ENCODE measurements at places on chromosomes 5 and 9. TPM values are rescaled to one million over a fixed set of nuclear protein-coding genes. Genes with fewer than 3 reads are reported as not detected.
A peak's percentile ranks its signal among the peaks of the same experiment; 100 is the strongest.

Gene ACSL6
- total RNA-seq: 2.1 TPM

- no peak for DNase-seq
Observed at GRCh38 chr5:136242136-136242535, 49.2 kb upstream of the SMIM32 start.

- no peak for DNase-seq
Observed at GRCh38 chr5:179595916-179596315, 27.6 kb downstream of the HNRNPH1 start.

DNA sequence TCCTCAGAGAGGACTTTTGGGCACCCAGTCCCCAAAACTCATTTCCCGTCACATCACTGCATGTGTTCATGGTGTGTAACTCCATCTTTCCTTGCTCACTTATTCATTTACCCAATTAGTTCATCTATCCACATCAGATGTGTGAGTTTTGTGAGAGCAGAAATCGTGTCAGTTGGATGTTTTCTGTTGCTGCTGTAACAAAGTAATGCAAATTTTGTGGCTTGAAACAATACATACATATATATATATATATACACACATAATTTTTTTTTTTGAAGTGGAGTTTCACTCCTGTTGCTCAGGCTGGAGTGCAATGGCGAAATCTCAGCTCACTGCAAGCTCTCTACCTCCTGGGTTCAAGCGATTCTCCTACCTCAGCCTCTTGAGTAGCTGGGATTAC is 70.5 kb upstream of the BOD1 start:
- DNase-seq: no peak

DNA sequence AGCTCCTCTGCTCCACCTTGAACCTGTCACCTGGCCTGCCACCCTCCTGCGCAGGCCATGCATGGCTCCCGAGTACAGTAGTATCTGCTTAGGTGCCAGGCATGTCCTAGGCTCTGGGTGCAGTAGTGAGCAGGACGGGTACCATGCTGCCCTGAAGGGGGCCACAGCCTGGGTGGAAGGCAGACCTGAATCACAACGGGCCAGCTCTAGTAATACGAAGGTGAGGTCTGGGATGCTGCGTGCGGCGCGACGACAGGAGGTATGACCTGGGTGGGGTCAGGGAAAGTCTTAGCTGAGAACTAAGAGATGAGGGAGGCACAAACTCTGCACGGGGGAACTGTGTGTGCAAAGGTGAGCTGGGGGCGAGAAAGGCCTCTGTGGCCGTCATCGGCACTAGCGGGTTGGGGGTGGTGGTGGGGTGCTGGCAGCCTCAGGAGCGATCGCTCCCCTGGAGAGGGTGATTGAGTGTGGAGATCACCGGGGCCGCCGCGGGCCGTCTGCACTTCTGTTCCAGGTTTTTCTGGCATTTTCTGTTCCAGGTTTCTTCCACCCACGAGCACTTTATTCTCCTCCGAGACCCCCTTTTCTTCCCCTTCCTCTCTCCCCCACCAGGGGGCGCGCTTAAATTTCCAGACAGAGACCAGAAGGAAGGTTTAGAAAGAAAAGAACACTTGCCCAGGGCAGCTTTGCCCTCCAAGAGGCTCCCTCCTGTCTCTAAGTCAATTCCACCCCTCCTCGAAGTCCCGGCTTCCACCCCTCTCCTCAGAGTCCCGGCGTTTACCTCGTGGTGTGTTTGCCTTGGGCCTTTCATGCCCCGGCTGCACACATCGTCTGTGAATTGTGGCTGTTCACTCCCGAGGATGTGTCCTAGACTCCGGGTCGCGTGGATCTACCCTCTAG is 15.1 kb downstream of the PDLIM4 start:
- peak; percentile 70 for DNase-seq

DNA sequence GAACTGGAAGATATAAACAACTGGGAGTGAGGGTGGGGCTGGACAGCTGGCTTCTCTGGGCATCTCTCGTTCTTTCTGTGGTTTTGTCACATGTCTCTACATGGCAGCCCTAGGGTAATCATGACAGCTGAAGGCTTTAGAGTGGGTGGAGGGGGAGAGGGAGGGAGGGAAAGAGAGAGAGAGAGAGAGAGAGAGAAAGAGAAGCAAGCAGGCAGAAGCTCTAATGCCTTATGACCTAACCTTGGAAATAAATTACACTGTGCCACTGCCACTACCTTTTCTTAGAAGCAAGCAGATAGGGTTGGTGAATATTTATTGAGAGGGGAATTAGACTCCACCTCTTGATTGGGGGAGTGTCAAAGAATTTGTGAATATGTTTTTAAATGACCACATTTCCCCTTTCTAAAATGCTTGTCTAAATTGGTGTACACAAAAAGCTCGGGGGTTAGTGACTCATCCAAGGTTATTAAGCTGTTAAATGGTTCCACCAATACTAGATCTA is 2.6 kb upstream of the DAPK1 start:
- no peak for DNase-seq

- peak; percentile 13 for DNase-seq
Observed at GRCh38 chr5:111929867-111930266, 172.9 kb upstream of the NREP start.

Gene CYLC2
- not detected for total RNA-seq

Gene PCDHGB4
- total RNA-seq: 4.9 TPM

Gene ESM1
- 0.52 TPM for total RNA-seq

Gene FBXL17
- total RNA-seq: 13.5 TPM

DNA sequence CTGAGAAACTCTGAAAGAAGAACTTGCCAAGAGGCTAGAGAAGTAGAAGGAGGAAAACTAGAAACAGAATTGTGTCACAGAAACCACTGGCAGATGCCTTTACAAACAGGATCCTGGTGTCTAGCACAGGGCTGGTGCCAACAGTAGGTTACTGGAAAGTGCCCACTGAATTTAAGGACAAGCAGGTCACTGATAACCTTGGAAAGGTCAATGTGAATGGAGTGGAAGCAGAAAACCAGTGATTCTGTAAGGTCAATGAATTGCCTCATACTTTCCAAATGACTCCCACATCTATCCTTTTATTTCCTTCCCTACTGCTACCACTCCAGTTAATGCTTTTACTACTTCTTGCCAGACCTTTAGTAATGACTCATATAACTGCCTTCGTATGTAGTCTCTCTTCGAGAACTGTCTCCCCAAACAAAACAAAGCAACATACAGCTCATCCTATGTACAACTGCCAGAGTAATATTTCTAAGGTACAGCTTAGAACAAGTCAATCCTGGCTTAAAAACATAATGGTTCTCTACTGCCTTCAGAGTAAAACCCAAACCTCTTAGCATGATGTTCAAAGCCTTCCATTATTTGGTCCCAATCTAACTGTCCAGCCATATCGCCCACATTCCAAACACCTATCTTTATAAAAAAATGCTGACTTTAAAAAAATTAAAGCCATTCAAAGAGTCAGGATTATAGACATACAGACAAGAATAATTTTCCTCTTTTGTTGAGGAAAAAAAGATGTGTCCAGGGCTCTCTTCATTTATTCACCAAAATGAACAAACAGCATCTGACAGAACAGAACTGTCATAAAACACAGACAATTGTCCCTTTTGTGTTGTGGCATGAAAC is 52.5 kb downstream of the NR3C1 start:
- DNase-seq: no peak

DNA sequence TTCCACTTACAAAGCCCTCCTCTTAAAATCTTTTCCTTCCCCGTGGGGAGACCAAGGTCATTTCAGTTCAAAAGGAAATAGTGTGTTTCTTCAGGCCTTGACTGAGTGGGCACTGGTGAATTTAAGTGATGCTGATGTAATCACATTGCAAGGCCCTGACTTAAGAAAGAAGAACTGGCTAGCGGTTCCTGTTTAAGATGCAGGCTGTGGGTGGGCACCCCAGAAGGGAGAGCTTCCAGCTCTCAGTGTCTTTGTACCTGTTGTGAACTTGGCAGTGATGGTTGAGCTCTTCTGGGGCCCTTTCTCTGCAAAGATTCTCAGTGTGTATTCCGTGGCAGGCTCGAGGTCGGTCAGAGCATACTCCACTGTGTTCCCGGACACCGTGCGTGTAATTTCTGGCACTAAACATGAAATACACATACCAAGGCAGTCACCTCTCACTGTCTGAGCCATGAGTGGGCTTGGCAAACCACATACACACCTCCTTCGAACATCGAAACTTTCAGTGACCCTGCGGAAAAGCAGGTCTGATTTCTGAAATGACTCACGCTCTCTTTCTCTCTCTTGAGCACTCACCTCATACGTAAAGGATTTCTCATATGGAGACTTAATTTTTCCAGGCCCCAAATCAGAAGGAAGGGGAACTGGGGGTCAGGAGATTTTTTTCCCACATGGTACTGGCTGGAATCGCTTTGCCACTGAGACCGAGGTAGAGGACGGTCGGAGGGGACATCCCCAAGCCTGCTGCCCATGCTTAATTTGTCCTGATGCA is 81.9 kb downstream of the TNC start:
- DNase-seq: peak; percentile 17

DNA sequence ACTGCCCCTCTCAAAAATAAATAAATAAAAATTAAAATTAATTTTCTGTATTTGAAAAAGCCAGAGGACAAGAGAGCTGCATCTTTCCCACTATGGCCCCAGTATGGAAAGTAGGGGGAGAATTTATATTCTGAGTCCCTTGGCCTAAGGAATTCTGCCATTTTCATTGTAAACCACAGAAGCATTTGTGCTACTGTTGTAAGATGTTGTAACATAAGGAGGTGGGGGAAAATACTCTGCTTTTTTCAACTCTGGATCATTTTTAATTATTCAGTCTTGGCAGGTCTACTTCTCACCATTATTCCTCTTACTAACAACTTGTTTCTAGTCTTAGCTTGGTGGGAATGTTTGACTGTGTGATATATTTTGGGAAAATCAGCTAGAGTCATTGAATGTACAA is 52.3 kb upstream of the APC start:
- DNase-seq: no peak

- no peak for DNase-seq
Observed at GRCh38 chr5:37501152-37501551, 122.0 kb downstream of the WDR70 start.

DNA sequence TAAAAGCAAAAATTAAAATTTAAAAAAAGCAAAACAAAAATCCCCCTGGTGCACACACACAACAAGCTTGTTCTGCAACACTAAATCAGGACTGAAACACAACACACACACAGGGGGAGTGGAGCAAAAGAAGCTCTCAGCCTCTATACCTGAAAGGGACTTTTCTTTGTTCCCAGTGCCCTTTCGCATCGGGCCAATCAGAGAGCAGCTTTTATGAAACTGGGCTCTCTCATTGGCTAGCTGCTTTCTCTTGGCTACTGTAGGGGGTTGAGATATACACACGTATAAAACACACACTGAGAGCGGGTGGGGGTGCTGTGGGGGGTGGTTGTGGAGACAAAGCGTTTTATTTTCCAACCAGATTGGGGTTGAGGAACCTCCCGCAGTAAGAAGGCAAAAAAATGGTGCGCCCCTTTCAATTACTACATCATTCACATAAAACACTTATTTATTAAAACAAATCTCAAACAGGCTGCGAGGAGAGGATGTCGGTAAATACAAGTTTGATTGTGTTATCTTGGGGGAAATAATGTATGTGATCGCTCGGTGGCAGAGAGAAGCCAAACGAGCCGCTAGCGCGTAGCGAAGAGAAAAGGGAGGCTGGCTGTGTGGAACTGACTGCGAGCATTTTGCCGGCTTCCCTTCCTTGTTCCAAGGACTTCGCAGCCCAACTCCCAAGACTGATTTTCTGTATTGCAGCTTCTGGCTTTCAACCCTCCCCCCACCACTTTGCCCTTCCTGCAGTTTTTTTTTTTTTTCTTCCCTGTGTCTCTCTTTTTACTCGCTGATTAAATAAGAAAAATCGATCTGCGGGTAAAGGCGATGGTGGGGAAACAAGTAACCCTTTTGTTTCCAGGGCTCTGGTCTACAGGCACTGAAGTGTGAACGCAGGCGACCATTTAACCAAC is 2.5 kb upstream of the ZNF608 start:
- DNase-seq: peak; percentile 80

GRCh38 chr9:70142101-70142500 is 98.5 kb downstream of the MAMDC2 start:
- DNase-seq: no peak

DNA sequence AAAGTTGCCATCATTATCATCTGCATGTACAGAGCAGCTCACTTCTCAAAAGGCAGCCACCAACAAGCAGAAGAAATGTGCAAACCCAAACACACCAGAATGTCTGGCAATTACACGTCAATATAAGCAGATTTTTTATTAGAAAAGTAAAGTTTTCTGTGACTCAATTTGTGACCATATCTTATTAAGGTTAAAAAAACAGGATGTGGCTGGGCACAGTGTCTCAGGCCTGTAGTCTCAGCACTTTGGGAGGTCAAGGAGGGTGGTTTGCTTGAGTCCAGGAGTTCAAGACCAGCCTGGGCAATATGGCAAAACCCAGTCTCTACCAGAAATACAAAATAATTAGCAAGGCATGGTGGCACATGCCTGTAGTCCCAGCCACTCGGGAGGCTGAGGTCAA is 176.7 kb downstream of the FANCC start:
- DNase-seq: no peak

- no peak for DNase-seq
Observed at GRCh38 chr5:57102905-57103255, 71.0 kb upstream of the GPBP1 start.

DNA sequence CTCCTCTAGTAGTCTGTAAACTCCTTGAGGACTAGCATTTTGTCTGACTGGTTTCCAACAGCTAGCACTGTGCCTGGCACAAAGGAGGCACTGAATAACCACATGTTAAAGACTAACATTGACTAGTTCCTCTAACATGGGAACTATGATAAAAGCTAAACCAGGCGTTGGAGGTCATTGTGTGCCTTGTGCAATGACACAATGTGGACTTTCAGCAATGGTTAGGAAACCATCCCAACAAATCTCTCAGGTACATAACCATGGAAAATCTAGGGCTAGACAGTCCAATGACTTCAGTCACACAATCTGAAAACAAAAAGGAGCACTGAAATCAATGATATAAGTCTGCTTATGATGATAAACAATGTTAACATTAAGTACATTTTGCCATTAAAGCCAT is 200.6 kb downstream of the DCP2 start:
- DNase-seq: no peak

Gene ZNF354C
- total RNA-seq: 3.6 TPM

All from body of pancreas (tissue), 4 donors.